PC-3 (cell line): ENCODE measurements at places on chromosomes 5 and 9.

DNA sequence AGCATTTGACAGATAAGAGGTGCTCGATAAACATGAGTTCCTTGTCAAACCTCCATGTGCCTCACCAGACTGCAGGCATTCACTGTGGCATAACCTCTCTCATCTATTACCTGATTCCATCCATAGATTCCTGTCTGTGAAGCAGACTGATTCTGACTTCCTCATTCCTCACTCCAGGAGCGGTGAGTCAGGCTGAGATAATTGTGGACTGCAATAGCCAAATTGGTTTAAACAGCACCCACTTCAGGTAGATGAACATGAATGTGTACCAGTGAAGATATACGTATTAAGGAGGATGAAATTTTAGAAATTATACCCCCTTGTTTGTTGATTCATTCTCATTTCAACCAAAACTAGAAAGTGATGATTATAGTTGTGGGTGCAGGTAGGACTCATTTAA lies 391.2 kb downstream of the HINT1 start:
- no peak overlapping the region for H3K4me3 ChIP-seq
- peak overlapping the region; percentile 10 for H3K27ac ChIP-seq
- H3K4me1 ChIP-seq: peaks cover 8% of the 10 kb centered on the region
- H3K36me3 ChIP-seq: no peaks in the 10 kb centered on the region
- DNase-seq: peak; percentile 88
- H3K27me3 ChIP-seq: no peaks in the 10 kb centered on the region

- DNase-seq: no peak
- no peaks in the 10 kb centered on the region for H3K27me3 ChIP-seq
- no peak overlapping the region for H3K27ac ChIP-seq
- H3K36me3 ChIP-seq: no peaks in the 10 kb centered on the region
Measured at GRCh38 chr5:152838241-152838786, 433.2 kb upstream of the NMUR2 start.

GRCh38 chr9:99859243-99859980 lies 37.7 kb downstream of the NR4A3 start:
- H3K4me3 ChIP-seq: no peak overlapping the region
- H3K36me3 ChIP-seq: no peaks in the 10 kb centered on the region
- no peak overlapping the region for H3K27ac ChIP-seq
- H3K4me1 ChIP-seq: no peaks in the 10 kb centered on the region

GRCh38 chr5:54870271-54870670 lies 115.1 kb downstream of the ESM1 start:
- DNase-seq: no peak
- H3K36me3 ChIP-seq: no peaks in the 10 kb centered on the region
- peaks cover 17% of the 10 kb centered on the region; the same call in 1 of the 2 replicates for H3K27me3 ChIP-seq
- peaks cover 10% of the 10 kb centered on the region for H3K4me1 ChIP-seq

DNA sequence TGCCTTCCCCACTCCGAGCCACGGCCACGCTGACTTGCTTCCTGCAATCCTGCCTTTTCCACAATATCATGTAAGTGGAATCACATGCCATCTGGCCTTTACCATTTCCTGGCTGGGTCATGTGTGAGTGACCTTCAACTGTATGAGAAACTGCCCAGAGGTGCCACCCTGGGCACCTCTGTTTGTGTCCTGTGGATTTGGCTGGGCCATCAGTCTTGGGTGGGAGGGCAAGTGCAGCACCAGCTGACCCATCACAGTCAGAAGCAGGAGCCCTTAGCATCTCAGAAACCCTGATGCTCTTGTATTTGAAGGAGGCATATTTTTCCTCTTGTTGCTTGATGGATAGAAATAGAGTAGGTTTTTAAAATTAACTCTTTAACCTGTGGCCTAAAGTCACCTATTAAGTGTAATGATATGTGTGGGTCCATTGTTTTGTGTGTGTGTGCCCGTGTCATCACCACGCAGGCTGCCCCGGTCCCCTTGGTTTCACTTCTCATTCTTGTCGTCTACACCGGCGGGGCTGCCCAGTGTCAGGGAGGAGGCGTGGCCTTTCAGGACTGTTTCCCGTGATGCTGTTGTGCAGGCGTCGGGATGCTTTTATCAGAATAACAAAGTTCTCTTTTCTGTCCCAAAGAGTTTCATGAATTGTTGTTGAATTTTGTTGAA lies 52.1 kb upstream of the CACNA1B start:
- no peaks in the 10 kb centered on the region for H3K27me3 ChIP-seq
- no peak overlapping the region for H3K4me3 ChIP-seq
- no peak for DNase-seq
- no peak overlapping the region for H3K27ac ChIP-seq

DNA sequence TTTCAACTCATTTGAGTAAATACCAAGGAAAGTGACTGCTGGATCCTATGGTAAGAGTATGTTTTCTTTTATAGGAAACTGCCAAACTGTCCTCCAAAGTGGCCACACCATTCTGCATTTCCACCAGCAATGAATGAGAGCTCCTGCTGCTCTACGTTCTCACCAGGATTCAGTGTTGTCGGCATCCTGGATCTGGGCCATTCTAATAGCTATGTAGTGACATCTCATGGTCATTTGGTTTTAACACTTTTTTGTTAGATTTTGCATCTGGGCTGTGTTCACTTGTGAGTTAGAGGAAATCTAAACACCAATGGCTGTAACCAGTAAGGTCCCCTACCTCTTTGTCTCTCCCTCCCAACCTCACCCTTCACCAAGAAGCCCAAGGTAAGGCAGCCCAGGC lies 115.9 kb downstream of the ATPSCKMT start:
- no peaks in the 10 kb centered on the region for H3K36me3 ChIP-seq
- no peak overlapping the region for H3K4me3 ChIP-seq
- DNase-seq: peak; percentile 49
- H3K27me3 ChIP-seq: no peaks in the 10 kb centered on the region

- H3K4me3 ChIP-seq: no peak overlapping the region
- H3K27me3 ChIP-seq: no peaks in the 10 kb centered on the region
- DNase-seq: peak; percentile 67
Measured at GRCh38 chr5:31119938-31120641, 73.4 kb upstream of the CDH6 start.
